Activated CD4-positive, alpha-beta memory T cell treated with anti-CD3 and anti-CD28 coated beads, Interleukin-2, amount 10 ng/mL, durations not matched to agents 7 days and 5 days (primary cell): ENCODE measurements at places on chromosomes 3 and 15. TPM values are rescaled to one million over a fixed set of nuclear protein-coding genes. Genes with fewer than 3 reads are reported as not detected.

The FMN1 gene
- 0.15 TPM for total RNA-seq

DNA sequence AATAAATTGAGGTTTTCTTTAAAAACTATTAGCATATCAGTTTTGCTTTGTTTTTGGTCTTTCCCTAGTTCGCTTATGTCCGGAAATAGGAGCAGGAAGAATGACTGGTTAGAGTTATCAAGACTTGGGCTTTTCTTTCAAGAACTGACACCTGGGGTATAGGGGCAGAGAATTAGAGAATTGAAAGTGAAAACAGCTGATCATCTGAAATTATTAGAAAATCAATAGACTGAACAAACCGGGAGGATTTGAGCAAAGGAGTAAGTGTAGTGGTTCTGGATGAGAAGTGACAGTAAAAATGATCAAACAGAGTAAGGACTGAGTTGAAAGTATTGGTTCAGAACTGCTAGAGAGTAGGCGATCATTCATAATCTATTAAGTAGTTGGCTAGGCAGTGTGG, 6.0 kb downstream of the MINDY2 start:
- no peak for DNase-seq

DNA sequence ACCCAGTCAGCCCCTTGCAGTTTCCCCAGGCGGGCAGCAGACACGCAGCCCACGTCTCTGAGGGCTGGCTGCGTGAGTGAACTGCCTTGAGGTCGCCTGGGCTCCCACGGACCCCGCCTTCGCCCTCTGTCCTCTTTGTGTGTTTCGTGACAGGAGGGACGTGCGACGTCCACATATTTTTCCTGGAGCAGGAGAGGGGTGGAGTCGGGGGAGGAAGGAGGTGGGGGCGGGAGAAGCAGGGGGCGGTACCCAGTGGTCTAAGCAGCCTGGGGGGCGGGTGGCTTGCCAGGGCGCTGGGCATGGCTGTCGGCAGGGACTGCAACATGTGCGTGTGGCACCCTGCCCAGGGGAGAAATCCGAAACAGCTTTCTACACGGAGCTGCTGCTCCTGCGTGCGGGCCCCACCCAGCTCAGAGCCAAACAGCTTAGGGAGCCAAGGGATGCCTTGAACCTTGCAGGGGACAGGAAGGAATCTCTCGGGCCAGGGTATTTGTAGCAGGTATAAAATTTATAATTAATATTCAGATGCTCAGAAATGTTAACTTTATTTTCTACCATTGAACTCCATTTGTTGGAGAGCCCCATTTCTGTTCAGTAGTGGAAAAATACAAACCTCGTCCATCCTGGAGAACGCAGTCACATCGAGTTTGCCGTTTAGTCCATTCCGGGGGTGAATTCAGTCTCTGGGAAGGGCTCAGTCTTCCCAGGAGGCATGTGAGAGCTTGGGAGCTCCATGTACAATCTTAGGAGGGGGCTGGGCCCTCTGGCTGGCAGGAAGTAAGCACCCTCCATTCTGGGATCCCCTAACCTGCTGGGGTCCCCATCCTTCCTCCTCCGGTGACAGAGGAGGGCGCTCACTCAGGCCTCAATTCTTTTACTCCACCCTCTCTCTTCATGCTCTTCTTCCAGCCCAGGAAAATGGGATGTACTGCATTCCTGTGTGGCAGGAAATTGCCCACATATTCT, 79.1 kb upstream of the MEF2A start:
- DNase-seq = no peak

GRCh38 chr15:58381697-58382096, 50.1 kb upstream of the LIPC start:
- DNase-seq = no peak

- DNase-seq = no peak
These were observed 6.9 kb downstream of the PLCH1 start for GRCh38 chr3:155737844-155738460.

DNA sequence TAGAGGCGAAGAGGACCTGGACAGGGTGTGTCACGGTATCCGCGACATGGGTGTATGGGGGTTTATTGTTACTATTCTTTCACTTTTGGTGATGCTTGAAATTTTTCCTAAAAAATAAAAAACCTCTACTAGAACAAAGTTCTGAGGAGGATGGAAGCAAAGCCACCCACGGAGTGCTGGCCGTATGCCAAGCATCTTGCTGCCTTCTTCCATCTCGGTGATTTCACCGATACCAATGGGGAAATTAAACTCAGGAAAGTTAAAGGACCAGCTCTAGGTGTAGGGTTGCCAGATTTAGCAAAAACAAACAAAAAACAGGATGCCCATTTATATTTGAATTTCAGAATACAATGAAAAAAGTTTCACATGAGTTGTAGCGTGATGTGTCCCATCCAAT, 33.9 kb downstream of the SMAD6 start:
- no peak for DNase-seq
